Erythroblast (primary cell): ENCODE measurements at places on chromosomes 5 and 9.

- DNase-seq, result no peak
These were observed 21.3 kb downstream of the AHRR start for GRCh38 chr5:342501-343460.

GRCh38 chr9:26744191-26744965 lies 148.2 kb downstream of the CAAP1 start:
- peak; percentile 58 for DNase-seq

GRCh38 chr5:116035123-116035522 lies 2.9 kb downstream of the ARL14EPL start:
- no peak for DNase-seq

DNA sequence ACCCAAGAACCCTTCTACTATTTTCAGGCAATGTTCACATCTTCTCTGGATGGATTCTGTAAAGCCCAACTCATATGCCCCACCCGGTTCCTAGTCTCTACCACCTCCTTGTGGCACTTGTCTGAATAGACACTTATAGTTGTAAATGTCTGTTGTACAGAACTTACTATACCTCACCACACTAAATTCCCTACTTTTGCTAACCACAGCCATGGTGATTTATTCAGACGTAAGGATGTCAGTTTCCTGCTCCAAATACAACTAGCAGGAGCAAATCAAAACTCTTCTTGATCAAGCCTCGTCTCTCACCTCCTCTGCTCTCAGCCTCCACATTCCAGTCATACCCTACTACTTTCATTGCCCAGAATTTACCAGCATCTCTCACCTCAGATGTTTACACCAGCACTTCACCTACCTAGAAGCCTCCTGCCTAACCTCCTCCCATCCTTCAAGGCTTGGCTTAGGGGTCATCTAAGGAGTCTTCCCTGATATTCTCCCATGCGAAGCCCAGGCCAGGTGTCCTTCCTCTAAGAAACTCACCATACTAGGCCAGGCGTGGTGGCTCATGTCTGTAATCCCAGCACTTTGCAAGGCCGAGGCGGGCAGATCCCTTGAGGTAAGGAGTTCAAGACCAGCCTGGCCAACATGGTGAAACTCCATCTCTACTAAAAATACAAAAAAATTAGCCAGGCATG lies 75.5 kb downstream of the MAPKAP1 start:
- peak; percentile 66 for DNase-seq

GRCh38 chr5:78274540-78275197 lies 19.8 kb downstream of the AP3B1 start:
- no peak for DNase-seq

GRCh38 chr5:179766726-179767455 lies 26.9 kb upstream of the LTC4S start:
- no peak for DNase-seq

DNA sequence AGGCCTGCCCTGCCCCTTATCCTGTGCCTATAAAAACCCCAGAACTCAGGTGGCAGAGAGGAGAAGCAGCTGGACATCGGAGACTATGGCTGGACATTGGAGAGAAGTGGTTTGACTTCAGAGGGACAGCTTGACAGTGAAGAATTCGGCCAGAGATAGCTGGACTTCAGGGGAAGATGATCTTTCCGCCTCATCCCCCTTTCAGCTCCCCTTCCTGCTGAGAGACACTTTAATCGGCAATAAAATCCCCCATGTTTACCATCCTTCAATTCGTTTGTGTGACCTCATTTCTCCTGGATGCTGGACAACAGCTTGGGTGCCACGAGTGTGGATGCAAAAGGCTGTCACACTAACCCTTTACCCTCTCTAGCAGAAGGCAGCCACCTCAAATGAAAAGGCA lies 134.1 kb upstream of the TUT7 start:
- DNase-seq, result no peak

DNA sequence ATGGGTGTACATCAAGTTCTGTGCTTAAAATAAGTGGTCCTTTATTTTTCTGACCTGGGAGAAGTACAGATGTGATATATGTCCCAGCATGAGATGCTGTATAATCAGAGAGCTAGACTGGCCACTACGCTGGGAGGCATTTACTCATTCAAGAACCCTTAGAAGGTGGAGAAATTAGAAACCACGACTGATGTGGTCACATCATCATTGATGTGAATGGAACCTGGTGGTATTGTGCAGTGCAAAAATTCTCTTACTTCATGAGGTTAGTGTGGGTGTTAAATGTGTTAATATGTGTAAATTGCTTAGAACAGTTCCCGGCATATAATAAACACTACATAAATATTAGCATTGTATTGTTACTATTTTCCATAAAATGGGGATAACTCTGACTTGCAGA lies 69.5 kb upstream of the CKMT2 start:
- no peak for DNase-seq

DNA sequence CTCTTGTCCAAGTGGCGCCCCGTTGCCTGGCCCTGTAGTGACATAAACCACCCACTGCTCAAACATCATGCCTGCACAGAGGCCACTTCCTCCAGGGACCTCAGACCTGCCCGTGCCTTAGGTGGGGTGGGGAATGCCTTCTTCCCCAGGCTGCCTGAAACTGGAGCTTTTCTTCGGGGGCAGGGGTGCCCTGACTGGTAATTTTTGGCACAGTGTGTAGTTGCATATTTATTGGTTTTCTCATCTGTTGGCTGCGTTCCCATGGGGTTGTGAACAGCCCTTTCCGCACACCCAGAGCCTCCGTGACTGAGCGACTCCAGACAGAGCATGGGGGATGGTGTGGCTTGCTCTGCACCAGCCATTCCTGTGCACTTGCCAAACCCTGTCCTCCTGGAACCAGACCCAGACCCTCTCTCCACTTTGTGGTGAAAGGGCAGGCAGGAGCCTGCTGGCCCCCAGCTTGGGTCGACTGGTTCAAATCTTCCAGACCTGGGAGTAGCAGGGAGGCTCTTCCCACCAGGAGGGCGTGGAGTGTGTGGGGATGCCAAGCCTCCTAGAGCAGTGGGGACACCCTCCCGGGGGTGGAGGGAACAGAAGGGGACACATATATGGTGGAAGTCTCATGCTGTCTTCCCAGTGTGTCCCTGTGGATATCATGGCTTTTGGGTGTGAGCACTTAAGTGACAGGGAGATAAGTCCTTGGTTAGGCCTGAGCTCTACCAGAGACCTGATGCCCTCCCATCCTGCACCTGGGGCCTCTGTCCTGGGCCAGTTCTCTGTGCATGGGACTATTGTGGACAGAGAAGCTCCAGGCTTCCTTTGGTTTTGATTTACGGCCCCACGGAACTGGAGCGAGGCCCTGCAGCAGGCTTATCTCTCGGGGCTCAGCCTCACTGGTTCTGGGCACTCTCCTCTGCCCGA lies 39.6 kb downstream of the WNK2 start:
- no peak for DNase-seq
